ENCODE measurements at places on chromosomes 3 and 15.

GRCh38 chr3:111319598-111319997 lies 222.4 kb upstream of the CD96 start:
- no peak for DNase-seq

DNA sequence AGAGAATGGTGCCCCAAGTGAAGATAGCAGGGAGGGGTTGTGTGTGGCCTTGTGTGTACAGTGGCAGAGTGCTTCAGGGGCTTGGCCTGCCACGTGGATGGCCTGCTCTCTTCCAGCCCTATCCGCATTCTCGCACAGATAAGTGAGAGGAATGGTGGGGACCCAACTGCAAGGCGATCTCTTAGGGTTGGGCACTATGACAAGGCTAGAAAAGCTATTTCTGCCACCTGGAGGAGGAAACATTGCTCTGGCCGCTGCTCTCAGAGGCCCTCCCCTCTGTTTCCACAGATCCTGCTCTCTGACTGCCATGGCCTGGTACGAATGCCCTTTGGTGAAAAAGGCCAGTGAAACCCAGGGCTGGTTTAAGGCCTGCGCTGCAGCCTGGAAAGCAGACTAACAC lies 20.6 kb downstream of the EEFSEC start:
- no peak for DNase-seq

- peak; percentile 68 for DNase-seq
Measured at GRCh38 chr15:72365844-72366243, 10.0 kb downstream of the HEXA start.

GRCh38 chr3:52028572-52028971 lies 27.8 kb downstream of the DUSP7 start:
- DNase-seq, result no peak

DNA sequence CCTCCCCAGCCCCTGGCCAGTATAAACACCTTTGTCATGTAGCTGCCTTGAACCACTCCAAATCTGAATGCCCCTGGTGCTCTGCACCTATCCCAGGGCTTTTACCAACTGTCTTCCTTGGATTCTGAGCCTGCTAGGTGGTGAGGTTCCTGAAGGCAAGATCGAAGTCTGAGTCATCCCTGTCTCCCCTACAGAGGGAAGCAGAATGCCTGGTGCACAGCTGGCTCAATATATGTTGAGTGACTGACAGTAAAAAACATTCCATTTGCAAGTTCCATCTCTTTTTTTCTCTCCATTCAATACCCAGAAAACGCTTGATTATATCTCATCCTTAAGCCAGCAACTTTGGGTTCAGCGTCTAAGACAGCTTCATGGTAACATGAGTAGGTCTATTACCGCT lies 24.7 kb downstream of the SLC24A1 start:
- no peak for DNase-seq

GRCh38 chr3:11563159-11563864 lies 80.4 kb downstream of the VGLL4 start:
- no peak for DNase-seq

GRCh38 chr15:76576523-76577279 lies 240.1 kb downstream of the ISL2 start:
- DNase-seq, result no peak

GRCh38 chr3:72960812-72961518 lies 35.6 kb upstream of the PPP4R2 start:
- DNase-seq, result peak; percentile 41

DNA sequence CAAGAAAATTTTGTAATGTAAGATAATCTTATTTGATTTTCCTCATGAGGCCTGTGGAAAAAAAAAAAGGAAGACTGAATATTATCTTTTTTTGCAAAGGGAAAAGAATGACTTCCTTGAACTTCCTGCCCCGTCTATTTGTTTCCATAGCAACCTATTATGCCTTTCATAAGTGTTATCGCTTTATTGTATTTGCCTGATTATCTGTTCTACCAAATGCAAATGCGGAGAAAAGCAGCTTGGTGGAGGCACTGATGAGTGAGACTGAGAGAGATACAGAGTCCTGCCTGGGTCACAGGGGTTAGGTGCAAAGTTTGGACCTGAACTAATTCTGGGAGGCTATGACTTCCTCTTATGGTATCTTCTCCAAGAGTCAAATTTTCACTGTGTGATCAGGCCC lies 334.0 kb upstream of the KCNMB2 start:
- DNase-seq, result no peak

DNA sequence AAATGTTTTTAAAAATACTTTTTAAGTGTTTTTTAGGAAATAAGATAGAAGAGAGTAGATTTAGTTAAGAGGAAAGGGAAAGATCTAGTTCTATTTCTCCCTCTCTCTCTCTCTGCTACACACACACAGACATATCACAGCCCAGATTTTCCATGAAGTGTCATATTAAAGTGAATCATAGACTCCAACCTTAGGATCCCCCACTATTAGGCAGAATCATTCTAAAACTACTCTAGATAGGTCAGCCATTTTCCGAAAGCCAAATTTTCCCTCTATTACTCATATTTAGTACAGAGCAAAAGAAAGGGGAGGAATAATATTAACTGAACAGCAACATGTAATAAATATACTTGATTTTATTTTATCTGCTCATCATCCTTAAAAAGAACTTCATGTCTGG lies 45.1 kb upstream of the RSL24D1 start:
- no peak for DNase-seq

GRCh38 chr3:154791611-154792010 lies 288.5 kb upstream of the MME start:
- no peak for DNase-seq

GRCh38 chr3:79488407-79488806 lies 279.4 kb downstream of the ROBO1 start:
- DNase-seq, result no peak

DNA sequence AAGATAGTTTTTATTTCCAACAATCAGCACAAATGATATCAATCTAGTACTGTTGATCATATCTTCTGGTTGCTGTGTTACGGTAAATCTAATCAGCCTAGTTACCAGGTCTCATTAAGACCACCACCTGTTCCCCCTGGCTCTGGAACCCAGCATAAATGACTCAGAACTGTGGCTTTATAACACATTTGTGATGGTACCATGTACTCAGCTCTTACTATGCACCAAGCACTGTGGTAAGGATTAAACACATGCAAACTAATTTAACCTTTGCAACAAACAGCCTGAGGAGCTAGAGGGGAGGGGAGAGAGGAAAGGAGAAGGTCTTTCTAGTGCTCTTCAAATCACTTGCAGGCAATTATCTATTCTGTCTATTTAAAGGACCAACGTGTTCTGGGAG lies 173.9 kb upstream of the LMCD1 start:
- DNase-seq, result no peak

GRCh38 chr3:25723802-25724201 lies 59.1 kb upstream of the TOP2B start:
- DNase-seq, result no peak

- peak; percentile 55 for DNase-seq
Measured at GRCh38 chr15:78873793-78874765, 1.4 kb downstream of the MORF4L1 start.

- DNase-seq, result no peak
Measured at GRCh38 chr3:184789314-184789998, 22.5 kb upstream of the VPS8 start.

DNA sequence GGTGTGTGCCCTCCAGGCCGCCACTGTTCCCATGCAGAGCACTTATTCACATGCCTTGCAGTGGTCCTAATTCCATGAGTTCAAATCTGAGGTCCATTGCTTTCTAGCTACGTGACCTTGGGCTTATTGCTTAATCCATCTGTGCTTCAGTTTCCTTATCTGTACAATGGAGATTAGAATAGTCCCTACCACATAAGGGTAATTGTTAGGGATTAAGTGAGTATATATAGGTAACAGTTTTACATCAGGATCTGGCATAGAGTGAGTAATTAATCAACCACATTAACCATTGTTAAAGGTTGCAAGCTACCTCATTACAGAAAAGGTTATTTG lies 7.6 kb downstream of the CPN2 start:
- DNase-seq, result no peak

GRCh38 chr3:10196389-10197052 lies 31.8 kb downstream of the IRAK2 start:
- DNase-seq, result peak; percentile 62

GRCh38 chr15:58457466-58457965 lies 25.7 kb downstream of the LIPC start:
- peak; percentile 93 for DNase-seq

- DNase-seq, result peak; percentile 84
Measured at GRCh38 chr3:69339760-69340159, 46.1 kb downstream of the FRMD4B start.

GRCh38 chr15:63089260-63090043 lies 32.2 kb upstream of the LACTB start:
- no peak for DNase-seq

- no peak for DNase-seq
Measured at GRCh38 chr15:39788108-39788507, 5.5 kb upstream of the FSIP1 start.

- DNase-seq, result peak; percentile 56
Measured at GRCh38 chr3:193910886-193911738, 224.8 kb upstream of the HES1 start.

DNA sequence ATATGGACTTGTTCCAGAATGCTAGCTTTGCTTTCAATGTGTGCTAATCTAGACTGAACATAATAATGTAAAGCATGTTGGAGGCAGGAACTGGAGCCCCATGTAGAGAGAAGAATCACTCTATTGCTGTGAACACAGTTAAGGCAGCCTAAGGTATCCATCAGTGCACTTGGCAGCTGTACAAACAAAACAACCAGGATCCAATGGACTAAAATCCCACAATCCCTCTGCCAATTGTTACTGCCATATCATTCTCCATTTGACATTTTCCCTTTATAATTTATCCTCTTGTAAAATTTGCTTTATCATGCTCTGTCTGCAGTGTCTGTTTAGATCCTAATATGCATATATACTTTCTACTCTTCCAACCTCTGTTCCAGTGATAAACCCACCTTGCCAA lies 756.8 kb upstream of the LMCD1 start:
- DNase-seq, result no peak

GRCh38 chr3:52248165-52248541 lies 2.6 kb downstream of the PPM1M start:
- no peak for DNase-seq

Measured in suppressor macrophage treated with lipopolysaccharide for 4 hours (primary cell).